ENCODE measurements at places on chromosomes 11 and 22. TPM values are rescaled to one million over a fixed set of nuclear protein-coding genes. Genes with fewer than 3 reads are reported as not detected.

The MUC5AC gene
- not detected for total RNA-seq

The NRIP3 gene
- 24.0 TPM for total RNA-seq

The BEST1 gene
- 1.0 TPM for total RNA-seq

The DBX1 gene
- total RNA-seq, result not detected

The MYO7A gene
- total RNA-seq, result 0.17 TPM

The GALNT18 gene
- 6.6 TPM for total RNA-seq

The TSSK2 gene
- not detected for total RNA-seq

The TMPRSS6 gene
- not detected for total RNA-seq

The LRP5 gene
- total RNA-seq, result 31.2 TPM

The PGA5 gene
- not detected for total RNA-seq

The GTSE1 gene
- total RNA-seq, result 3.8 TPM

The KRTAP5-11 gene
- total RNA-seq, result not detected

The HOATZ gene
- total RNA-seq, result not detected

The NRGN gene
- total RNA-seq, result not detected

The SYT13 gene
- total RNA-seq, result 8.1 TPM

The CD81 gene
- total RNA-seq, result 263 TPM
